ENCODE measurements at places on chromosomes 16 and 17. TPM values are rescaled to one million over a fixed set of nuclear protein-coding genes. Genes with fewer than 3 reads are reported as not detected.

DNA sequence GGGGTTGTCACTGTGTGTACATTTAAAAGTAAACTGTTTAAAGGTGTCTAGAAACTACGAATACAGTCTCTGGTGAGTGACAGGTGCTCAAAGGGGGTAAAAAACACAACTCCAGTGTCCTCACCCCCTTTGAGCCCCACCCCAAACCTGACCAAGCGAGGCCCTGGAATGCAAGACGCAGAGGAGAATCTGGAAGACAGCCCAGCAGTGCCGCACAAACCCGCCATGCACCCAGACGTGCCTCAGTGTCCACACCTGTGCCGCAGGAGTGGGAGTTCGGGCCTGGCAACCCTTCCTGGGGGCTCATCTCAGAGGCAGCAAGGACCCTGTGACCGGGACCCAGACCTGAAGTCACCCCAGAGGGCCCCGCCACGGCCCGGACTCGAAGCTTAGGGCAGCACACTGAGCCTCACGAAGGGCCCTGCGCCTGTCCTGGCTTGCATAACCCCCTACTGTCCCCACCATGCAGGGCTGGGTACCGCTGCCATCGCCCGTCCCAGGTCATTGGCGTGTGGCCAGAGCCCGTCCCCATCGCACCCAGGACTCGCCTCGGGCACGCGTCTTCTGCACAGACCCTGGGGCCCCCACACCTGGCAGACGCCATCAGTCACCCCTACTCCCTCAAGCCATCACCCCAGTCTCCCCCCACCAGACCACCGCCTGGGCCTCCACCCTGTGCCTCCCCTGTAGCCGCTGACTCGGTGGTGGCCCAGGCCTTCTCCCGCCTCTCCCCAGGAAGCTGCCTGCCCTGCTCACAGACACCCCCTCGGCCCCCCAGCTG is 33.0 kb upstream of the ZC3H18 start:
- no peak for DNase-seq

DNA sequence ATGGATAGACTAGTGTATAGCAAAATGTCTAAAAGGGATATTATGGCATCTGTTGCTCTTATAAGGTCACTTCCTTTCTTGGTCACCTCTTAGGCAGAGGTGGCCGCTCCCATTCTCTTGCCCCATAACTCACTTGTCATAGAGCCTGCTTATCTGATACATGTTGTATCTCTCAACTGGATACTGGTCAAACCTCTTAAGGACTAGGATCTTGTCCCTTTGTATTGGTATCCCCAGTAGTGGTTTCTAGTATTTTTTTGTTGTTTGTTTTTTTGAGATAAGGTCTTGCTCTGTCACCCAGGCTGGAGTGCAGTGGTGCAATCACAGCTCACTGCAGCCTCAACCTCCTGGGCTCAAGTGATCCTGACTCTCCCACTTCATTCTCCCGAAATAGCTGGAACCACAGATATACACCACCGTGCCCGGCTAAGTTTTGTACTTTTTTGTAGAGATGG is 27.0 kb downstream of the ZSWIM7 start:
- no peak for DNase-seq

- no peak for DNase-seq
Measured at GRCh38 chr17:8828517-8828875, 29.3 kb upstream of the MFSD6L start.

Gene SCN4A
- total RNA-seq: under 0.01 TPM

GRCh38 chr16:3389663-3390338 is 11.0 kb downstream of the ZSCAN32 start:
- no peak for DNase-seq

Gene TMEM132E
- total RNA-seq: under 0.01 TPM

DNA sequence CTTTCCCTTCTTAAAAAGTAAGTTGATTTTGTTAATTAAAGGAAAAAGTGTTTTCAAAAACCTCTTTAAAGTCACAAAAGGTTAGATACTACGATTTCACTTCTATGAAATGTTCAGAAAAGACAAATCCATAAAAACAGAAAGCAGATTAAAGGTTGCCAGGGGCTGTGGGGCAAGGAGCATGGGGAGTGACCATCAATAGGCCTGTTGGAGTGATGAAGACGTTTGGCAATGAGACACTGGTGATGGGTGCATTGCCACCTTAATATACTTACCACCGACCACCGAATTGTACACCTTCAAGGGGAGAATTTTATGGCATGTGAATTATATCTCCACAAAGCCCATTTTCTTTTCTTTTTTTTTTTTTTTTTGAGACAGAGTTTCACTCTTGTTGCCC is 19.2 kb downstream of the KIFC3 start:
- DNase-seq: no peak

Gene CTRB1
- not detected for total RNA-seq

DNA sequence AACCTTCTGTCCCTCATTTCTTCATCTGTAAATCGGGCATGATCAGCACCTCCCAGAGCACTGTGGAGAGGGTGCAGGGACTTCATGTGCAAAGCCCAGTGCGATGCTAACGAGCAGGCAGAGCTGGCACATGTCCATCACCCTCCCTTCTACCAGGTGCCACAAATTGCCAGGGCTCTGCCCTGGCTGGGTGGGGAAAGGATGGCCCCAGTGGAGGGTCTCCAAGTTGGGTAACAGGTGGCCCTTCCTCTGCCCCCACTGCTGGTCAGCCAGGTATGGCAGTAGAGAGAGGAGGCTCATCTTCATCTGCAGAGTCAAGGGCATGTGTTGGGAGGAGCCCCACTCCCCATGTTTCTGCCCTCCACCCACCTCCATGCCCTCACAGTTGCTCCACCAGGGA is 61.5 kb upstream of the CDH5 start:
- DNase-seq: no peak

- no peak for DNase-seq
Measured at GRCh38 chr17:20172376-20172775, 163.2 kb downstream of the SPECC1 start.

- DNase-seq: no peak
Measured at GRCh38 chr16:62639890-62640289, 603.7 kb upstream of the CDH8 start.

GRCh38 chr17:19718613-19719354 is 2.4 kb upstream of the SLC47A2 start:
- DNase-seq: no peak

Gene TPSB2
- total RNA-seq: not detected

- no peak for DNase-seq
Measured at GRCh38 chr17:48625495-48626244, 488 bp downstream of the HOXB9 start.

DNA sequence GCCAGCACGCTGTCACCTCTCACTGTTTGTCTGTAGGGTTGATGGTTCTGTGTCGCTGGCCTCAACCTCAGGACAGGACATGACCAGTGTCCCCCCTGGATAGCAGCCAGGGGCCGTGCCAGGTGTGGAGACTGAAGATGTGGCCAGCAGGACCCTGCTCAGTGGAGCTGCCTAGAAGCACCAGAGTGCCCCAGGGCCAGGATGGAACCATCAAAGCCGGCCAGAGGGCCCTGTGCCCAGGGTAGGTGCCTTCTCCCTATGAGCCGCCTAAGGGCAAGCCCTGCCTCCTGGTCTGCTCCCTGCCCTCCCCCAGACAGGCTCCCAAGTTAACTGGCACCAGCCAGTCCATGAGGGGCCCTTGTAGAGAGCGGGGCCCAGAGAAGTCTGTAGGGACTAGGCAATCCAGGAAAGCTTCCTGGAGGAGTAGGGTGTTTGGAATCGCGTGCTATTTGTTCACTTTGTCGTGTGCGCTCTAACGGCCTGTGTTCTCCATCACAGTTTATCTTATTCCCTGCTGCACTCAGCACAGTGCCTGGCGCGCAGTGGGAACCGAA is 546 bp upstream of the NDUFB10 start:
- DNase-seq: no peak

Gene FOXJ1
- total RNA-seq: not detected

- DNase-seq: no peak
Measured at GRCh38 chr16:17532338-17532995, 61.7 kb upstream of the XYLT1 start.

DNA sequence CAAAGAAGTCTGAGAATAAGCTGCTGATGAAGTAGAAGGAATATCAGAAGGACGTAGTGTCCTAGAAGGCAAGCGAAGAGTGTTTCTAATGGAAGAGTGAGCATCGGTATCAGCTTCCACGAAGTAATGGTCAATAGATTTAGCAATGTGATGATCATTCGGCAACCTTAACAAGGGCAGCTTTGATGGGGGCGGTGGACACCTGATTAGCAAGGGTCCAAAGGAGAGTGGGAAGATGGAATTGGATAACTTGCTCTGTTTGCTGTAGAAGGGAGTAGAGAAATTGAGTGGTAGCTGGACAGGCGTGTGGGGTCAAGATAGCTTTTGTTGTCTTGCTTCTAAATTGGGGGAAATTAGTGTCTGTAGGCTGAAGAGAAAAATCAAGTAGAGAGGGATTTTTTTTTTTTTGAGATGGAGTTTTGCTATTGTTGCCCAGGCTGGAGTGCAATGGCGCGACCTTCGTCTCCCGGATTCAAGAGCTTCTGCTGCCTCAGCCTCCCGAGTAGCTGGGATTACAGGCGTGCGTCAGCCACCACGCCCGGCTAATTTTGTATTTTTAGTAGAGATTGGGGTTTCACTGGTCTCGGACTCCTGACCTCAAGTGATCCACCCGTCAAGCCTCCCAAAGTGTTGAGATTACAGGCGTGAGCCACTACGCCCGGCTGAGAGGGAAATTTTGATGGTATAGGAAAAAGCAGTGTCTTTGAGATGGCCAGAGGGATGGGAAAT is 13.9 kb upstream of the HES7 start:
- no peak for DNase-seq

GRCh38 chr17:79926605-79927135 is 87.4 kb upstream of the CBX4 start:
- DNase-seq: no peak

Gene FOXC2
- total RNA-seq: 0.64 TPM

GRCh38 chr16:73066927-73067670 is 19.2 kb upstream of the ZFHX3 start:
- DNase-seq: peak; percentile 77

DNA sequence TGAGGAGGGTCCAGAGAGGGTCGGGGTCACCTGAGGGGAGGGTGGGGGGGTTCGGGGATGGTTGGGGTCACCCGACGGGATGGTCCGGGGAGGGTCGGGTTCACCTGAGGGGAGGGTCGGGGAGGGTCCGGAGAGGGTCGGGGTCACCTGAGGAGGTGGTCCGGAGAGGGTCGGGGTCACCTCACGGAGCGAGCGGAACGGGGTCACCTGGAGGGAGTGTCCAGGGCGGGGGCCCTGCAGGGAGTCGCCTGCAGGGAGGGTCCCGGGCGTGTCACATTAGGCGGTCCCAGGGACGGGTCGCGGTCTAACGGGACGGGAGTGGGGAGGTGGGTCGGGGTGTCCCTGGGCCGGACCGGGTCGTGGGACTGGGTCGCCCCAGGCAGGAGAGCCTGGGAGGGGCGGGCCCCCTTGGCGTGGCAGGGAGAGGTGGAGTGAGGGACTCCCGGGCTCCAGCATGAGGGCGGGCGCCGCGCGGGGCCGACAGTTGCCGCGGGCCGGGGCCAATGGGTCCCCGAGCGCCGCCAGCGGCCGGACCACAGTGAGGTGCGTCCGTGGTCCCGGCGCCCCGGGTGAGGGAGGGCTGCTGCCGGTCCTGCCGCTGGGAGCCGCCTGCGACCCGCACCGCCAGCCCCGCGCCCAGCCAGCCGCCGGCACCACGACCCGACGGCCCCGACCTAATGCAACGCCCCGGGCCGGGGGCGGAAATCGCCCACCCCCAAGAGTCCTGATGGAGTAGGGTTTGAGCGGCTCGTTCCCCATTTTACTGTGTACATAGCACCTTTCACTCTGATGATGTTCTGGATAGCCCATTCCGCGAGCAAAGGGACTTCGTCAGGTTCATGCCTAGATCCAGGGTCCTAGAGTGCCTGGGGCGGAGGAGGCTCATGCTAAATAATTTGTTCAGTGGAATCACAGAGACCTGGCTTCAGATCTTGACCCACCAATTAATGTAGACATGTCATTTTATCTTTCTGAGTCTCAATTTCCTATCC is 1.2 kb upstream of the ABCA3 start:
- DNase-seq: no peak

Gene SBK1
- not detected for total RNA-seq

Data from fibroblast of villous mesenchyme (primary cell).